ENCODE measurements at places on chromosomes 6 and 20.

DNA sequence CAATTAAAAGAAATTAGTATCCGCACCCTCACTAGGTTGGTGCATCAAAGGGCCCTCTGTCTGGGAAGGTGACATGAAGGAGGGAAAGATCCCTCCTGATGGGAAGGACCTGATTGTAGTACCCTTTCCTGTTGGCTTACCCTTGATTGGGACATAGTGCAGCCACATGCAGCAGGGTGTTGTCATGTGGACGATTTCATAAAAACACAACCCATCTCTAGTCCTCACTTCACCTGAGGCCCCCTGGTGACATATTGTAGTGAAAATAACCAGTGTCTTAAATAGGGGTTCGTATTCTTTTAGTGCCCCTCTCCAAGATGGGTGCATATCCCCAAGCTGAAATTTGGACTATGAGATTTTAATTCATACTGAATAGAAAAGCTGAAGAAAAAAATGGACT, 97.3 kb downstream of the SLX4IP start:
- DNase-seq, result no peak

- DNase-seq, result no peak
These were observed 452.0 kb downstream of the PREX1 start for GRCh38 chr20:48375804-48376203.

- no peak for DNase-seq
These were observed 9.2 kb upstream of the IL17F start for GRCh38 chr6:52253494-52253893.

DNA sequence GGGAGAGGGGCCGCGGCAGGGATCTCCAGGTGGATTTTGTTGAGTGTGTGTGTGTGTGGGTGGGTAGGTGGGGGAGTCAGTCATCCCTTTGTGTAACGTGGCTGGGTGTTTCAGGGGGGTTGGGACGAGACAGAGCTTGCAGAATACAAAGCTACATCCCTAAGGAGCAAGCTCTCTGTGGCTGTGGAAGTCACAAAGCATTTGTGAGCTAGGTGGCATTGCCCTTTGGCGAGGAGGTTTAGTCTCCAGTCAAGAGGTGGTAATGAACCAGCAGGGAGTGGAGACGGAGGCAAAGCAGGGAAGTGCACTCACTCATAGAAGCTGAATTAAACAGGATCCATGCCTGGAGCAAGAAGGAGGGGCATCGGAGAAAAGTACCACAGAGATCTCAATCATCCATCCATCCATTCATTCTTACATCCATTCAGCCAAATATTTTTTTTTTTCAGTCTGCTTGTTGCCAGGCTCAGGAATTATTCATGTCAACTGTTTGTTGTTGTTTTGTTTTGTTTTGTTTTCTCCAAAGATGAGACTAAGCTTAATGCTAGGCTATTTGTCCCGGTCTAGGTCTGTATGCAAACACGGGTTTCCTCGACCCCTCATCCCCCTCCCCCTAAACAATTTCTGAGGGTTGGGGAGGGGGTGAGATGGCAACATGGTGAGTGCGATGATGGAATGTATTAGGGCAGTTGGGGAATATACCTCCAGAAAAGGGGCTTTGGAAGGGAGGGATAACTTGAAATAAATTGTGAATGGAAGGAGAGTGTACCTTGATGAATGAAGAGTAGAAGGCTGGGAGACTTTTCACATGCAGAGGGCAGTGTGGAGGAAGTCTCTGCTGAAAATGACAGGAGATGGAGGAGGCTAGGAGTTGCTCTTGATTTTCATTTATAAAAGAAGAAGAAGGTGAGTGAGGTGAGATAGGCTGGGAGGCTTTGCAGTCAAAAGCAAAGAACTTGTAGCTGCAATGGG, 1.0 kb downstream of the HCRTR2 start:
- no peak for DNase-seq

- no peak for DNase-seq
These were observed 121.0 kb downstream of the UST start for GRCh38 chr6:148867862-148868261.

DNA sequence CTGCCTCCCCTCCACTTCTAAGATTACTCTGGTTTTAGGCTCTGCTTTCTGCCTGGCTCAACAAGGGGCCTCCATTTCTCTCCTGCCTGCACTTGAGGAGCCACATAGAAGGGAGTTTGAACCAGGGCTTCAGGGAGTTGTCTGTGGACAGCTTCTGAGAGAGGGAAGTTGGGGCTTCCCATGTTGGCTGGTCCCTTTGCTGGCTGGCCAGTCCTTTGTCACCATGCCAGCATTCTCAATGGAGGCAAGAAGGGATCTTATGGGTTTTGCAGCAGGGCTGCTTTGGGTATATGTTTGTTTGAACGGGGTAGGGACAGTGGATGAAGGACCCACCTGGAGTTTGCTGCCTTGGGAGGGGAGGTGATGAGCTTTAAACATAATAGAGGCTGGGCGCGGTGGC, 124.9 kb downstream of the CARMIL1 start:
- DNase-seq, result no peak

DNA sequence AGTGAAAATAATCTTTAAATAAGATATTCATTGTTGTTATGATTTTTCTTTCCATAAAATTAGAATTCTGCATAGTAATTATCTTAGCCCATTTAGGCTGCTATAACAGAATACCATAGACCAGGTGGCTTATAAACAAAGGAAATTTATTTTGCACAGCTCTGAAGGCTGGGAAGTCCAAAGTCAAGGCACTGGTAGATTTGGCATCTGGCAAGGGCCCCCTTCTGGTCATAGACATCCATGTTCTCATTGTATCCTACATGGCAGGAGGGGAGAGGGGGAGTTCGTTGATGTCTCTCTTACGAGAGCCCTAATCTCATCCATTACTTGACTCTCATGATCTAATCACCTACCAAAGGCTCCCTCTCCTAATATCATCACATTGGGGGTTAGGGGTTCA, 175.0 kb upstream of the CCN2 start:
- DNase-seq, result no peak

DNA sequence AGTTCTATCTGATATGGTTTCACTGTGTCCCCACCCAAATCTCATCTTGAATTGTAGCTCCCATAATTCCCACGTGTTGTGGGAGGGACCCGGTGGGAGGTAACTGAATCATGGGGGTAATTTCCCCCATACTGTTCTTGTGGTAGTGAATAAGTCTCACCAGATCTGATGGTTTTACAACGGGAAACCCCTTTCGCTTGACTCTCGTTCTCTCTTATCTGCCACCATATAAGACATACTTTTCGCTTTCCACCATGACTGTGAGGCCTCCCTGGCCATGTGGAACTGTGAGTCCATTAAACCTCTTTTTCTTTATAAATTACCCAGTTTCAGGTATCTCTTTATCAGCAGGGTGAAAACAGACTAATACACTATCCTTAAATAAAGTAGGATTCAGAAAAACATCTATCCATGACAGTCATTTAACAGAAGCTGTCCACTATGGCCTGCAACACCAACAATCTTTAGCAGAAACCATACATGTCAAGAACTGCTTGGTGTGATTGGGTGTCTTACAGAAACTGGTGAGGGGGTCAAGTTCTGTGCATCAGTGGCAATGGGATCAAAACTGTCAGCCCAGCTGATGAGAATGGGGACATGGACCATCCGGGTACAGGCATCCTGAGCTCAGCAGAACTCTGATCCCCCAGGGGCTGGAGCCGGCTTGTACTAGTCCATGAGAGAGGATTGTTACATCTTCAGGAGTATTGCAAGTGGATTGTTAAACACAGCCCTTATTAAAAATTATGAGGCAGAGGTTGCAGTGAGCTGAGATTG, 59.2 kb downstream of the SCML4 start:
- no peak for DNase-seq

DNA sequence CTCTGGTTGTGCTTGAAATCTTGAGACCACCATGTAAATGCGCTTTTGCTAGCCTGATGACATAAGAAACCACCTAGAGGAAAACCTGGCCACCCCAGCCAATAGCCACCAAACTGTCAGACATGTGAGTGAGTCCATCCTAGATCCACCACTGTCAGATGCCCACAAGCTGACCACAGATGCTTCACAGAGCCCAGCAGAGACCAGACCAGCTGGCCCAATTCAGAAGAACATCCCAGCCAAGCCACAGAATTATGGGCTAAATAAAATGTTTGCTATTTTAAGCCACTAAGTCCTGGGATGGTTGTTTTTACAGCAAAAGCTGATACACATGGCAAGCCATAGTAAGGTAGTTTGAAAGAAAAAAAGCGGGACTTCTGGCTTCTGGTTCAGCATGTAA, 425.3 kb downstream of the KIF16B start:
- DNase-seq, result no peak

- no peak for DNase-seq
These were observed 85.4 kb downstream of the GRIK2 start for GRCh38 chr6:101478891-101479290.

DNA sequence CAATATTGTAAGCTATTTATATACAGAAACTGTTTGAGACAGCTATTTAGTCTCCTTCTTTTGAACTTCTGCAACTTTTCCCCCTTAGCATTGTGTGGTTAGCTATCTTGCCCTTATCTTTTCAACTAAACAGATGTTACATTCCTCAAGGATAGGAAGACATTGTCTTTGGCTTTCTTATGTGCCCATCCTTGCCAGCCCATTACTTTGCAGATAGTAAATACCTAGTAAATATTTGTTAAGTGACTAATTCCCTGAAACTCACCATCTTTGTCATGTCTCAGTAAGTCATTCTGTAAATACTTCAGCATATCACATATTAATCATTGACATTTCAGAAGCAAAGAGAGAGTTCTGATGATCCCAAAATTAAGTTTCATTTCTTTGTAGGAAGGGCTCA, 69.1 kb upstream of the FLRT3 start:
- DNase-seq, result no peak

GRCh38 chr6:135434991-135435390, 62.5 kb downstream of the AHI1 start:
- DNase-seq, result no peak

DNA sequence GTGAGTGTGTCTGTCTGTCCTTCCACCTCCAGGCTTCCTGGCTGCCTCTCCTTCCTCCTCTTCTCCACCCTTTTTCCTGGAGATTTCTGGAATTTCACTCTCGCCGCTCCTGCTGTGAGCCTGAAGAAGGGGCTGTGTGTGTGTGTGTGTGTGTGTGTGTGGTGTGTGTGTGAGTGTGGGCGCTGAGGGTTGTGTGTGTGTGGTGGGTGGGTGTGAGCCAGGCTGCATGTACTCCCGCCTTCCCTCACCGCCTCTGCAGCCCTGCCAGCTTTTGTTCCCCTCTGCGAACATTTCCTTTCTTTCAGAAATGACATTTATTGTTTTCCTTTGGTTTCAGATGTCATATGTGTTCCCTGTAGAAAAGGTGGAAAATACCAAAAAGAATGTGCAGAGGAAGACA, 76.0 kb downstream of the SRC start:
- no peak for DNase-seq

DNA sequence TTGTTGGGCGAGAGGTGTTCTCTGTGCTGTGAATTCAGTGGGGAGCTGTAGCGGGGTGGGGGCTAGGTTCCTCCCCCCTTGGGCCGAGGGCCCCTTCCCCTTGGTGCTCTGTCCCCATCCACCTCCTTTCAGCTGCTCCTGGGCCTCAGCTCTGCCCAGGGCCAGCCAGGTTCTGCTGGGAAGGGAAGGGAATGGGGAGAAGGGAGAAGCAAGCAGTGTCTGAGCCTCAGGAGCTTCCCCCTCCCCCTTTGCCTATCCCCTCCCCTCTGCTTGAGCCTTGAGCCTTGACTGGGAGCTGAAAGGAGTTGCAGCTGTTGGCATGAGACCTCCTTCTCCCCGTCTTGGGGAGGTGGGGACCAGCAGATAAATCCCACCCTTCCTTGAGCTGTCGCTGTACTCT, 576 bp upstream of the RRP36 start:
- DNase-seq, result peak; percentile 31

DNA sequence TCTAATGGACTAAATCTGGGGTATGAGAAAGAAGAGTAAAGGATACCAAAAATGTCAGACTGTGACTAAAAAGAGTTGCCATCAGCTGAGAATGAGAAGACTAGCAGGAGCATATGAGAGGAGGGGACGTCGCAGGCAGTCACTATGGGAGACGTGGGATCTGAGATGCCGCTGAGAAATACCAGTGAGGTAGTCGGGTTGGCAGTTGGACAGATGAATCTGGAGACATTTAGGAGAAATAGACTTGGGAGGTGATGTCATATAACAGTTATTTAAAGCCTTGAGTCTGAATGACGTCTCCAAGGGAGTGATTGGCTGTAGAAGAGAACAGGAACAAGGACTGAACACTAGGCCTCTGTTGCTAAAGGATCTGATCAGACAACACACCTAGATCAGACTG, 51.5 kb upstream of the TRIM26 start:
- DNase-seq, result no peak
